ENCODE measurements at places on chromosomes 11 and 22.
A peak's percentile ranks its signal among the peaks of the same experiment; 100 is the strongest.

DNA sequence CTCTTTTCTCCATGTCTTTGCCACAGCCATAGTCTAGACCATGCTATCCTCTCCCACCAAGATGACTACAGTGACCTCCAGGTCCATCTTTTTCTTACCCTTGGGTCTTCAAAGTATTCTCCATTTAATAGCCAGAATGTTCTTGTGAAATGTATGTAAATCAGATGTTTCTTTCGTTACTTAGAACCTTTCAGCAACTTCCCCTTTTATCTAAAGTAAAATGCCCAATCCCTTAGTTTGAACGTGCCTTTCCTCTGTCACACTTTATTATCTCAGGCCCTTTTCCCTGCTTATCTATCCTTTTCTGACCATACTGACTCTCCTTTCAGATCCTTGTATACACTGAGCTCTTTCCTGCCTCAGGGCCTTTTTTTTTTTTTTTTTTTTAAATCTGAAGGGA is 17.9 kb downstream of the RBM4B start:
- no peak for DNase-seq

- no peak for DNase-seq
These were observed 84.4 kb downstream of the TRMU start for GRCh38 chr22:46419754-46420571.

DNA sequence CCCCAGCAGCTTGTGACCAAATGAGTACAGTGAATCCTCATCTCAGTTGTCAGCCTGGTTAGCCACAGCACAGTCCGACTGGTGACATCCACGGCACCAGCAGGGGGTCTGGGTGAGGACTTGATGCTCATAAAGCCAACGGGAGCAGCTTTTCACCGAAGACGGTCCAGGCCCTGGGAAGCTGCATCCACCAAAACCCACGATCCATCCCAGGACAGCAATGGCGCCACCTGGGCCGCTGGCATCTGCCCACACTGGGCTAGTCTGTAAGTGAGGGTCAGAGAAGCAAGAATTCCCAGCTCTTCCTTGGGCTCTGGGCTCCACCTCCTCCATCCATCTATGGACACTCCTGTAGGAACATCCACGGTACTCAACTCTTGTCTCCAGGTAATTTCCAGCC is 25.1 kb upstream of the FXYD6 start:
- DNase-seq: no peak

DNA sequence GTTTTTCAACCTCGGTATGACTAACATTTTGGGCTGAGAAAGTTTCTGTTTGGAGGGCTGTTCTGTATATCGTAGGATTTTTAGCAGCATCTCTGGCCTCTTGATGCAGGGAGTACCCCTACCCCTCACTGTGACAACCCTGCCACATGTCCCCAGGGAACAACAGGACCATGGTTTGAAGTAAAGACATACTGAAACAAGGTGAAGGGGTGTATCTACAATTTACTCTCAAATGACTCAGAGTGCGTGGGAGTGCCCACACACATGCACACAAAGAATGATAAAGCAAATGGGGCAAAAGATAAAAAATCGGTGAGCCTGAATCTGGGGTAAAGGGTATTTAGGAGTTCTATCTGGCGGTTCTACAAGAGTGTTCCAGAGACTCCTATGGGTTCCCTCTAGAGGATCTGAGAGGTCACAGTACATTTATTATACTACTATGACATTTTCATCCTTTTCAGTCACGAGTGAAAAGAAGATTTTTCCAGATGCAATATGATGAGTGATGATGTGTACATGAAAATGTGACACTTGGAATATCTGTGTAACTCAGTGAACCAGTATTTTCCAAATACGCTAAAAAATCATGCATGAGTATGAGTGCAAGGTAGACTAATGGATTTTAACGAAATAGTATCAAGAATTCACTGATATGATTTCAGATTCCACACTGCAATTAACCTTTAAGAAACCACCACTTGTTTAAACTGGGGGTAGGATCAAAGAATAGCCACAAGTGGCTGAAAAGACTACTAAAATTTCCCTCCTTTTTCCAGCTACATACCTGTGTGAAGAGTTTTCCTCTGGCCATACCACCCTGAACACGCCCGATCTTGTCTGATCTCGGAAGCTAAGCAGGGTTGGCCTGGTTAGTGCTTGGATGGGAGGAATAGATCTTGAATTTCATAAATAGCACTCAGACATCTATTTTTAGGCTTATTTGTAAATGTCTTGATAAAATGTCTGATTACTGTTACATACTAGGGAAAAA is 56.3 kb upstream of the YPEL1 start:
- DNase-seq: peak; percentile 26

DNA sequence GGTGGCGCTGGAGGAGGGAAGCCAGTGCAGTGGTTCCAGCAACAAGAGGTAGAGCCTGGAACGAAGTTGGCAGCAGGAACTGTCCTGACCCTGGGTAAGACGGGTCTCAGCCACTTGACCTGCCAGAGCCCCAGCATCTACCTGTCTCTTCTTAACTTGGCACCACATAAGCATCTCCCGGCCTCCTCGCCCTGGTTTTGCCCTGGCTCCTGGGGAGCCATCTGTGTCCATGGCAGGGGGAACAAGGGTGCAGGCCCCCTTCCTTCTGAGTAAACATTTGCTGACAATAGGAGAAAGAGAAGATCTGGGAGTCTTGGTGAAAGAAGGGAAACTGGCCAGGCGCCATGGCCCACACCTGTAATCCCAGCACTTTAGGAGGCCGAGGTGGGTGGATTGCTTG is 12.8 kb downstream of the P2RY2 start:
- DNase-seq: no peak

DNA sequence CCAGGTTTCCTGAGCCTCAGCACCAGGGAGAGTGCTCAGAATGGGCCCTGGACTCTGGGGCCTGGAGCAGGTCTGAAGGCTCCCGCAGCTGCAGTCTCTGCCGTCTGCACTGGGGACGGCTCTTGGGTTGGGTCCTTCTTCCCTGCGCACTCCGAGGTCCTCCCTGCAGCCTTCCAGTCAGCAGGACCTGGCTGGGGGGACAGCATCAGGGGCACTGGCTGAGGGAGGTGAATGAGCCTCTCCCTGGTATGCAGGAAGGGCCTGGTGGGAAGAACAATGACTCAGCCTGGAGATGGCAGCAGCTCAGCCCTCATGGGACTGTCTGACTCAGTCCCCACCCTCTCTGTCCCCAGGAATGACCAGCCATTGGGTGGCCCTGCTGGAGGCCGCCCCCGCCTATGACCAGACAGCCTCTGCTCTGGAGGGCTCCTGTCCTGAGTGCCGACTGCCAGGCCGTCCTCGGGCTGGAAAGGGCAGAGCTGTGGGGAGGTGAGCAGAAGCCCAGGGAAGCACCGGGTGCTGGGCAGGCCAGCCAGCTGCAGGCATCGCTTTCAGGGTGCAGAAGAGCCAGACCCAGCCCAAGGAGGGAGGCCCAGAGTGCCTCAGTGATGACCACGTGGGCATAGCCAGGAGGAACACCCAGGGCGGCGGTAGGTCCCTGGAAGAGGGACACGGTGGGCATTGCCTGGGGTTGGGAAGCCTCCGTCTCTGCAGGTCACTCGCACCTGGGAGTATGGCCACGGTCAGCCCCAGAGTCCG is 455.0 kb downstream of the BRD1 start:
- no peak for DNase-seq

GRCh38 chr11:67577951-67578350 is 5.7 kb upstream of the GSTP1 start:
- DNase-seq: no peak

DNA sequence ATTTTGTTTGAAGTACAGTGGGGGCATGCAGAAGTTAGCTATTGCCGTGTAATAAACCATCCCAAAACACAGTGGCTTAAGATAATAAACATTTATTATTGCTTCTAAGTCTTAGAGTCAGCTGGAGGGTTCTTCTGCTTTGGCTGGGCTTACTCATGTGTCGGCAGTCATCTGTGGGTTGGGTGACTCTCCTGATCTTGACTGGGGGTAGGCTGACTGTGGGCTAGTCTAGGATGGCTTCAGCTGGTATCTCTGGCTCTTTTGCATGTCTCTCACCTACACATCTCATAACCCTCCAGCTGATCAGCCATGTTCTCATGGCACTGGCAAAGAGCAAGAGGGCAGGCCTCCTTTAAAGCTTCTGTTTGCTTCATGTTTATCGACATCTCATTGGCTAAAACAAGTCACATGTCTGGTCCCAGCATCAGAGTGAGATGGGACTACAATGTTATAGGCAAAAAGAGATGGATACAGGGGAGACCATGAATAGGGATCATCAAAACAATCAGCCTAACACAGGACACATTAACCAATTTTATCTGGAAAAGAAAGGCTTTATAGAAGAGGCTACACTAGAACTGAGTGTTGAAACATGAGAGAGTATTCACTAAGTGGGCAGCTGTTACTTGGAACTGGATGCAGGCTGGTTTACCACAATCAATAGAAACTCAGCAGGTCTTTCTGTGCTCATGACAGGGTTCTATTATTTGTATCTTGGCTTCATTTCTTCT is 5.1 kb downstream of the LRRC51 start:
- DNase-seq: no peak

DNA sequence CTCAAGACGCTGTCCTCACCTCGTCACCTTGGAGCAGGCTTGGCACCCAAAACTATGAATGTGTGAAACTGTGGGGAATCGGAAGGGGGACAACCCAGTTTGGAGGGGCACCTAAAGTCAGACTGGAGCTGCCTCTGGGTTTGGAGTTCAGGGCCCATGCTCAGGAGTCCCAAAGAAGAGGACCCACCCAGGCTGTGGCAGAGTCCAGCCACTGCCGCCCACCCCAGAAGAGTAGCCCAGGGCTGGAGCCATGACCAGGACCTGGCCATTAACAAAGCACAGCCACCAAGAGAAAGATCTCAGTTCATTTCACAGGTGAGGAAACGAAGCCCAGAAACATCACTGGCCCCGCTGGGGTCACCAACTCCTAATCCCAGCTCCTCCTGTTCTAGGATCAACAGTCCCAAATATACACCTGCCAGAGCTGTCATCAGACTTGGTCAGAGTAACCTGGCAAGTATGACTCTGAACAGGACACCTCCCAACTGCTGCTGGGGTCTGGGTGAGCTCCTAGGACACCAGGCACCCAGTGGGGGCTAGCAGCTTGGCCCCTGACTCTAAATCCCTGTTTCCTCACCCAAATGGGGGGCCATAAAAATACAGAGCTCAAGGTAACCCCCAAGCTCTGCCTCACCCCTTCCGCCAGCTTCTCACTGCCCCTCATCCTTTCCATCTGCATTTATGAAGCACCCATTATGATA is 2.7 kb downstream of the RAB3IL1 start:
- no peak for DNase-seq

- no peak for DNase-seq
These were observed 56.8 kb downstream of the CD82 start for GRCh38 chr11:44622190-44622650.

GRCh38 chr11:11993839-11994238 is 14.6 kb downstream of the DKK3 start:
- no peak for DNase-seq
